ENCODE measurements at places on chromosomes 5 and 9.
A peak's percentile ranks its signal among the peaks of the same experiment; 100 is the strongest.

DNA sequence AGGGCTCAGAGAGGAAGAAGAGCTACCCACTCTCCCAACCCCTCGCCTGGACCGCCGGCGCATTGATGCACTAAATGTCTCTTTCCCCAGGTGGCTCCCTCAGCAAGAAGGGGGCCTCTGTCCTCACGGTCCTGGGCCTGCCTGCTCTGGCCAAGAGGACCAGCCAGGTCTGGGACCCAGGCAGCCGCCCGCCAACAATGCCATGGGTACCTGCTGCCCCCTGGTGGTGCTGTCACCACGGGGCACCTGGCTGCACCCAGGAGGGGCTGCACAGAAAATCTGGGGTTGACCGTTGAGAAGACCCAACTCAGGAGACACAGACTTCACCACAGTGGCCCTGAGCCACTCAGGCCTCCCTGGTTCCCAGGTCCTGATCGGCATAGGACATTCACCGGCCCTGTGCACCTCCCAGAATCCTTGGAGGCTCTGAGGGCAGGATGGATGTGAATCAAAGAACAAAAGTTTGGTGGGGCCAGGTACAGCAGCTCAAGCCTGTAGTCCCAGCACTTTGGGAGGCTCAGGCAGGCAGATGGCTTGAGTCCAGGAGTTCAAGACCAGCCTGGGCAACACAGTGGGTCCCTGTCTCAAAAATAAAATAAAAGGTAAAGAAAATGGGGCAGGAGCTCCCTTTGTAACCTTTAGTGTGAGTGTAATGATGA is 2.4 kb upstream of the VAV2 start:
- peak; percentile 71 for DNase-seq

DNA sequence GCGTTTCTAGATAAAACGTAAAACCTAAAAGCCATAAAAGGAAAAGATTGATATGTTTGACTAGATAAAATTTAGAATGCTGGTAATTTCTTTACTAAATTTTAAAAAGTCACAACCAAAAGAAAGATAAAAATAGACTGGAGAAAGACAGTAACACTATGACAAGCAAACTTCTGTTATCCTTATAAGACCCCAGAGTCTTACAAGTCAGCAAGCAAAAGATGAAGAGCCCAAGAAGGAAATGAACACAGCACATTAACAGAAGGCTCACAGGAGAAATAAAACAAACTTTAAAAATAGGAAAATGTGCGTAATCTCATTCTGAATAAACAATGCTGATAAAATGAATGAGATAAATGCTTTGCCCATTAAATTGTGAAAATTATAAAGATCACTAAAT is 29.7 kb downstream of the IL7R start:
- DNase-seq, result no peak

- DNase-seq, result peak; percentile 15
These were observed 11.1 kb upstream of the NRG2 start for GRCh38 chr5:140054086-140054689.

GRCh38 chr5:17114715-17115599 is 102.5 kb upstream of the BASP1 start:
- no peak for DNase-seq

DNA sequence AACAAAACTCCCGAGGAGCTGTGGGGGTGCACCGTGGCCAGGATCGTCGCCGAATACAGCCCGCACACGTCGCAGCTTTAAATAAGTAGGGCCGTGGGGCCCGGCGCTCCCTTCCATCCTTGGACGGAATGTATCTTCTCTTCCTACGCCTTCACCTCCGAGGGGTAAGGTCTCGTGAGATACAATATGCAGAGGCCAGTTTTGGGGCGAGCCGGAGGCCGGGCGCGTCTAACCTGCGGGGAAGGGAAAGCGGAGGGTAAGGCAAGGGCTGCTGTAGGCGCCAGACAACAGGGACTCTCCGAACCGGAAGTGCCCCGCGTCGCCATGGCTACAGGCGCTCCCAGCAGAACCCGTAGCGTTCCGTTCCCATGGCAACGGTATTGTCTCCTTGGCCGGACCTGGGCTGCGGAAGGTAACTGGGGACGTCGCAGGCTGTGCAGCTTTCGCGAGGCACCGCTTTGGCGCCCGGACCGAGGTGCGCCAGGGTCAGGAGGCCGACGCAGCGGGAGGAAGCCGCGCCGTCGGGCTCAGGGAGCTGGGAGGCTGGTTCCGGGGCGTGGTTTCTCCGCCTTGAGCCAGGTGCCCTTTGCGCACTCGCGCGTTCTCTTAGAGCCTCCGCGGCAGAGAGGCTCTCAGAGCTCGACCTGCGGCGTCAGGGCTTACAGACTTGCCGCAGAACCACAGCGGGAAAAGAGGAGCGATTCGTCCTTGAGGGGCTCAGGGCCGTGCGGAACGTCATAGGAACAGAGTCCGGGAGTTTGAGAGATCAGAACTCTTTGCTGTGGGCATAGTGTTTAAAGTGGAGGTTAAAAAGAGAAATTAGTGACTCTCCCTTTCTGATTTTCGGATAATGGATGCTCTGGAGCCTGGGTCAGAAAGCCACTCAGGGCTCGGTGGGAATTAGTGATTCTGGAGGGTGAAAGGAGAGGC is at the start of gene TTC23L:
Gene TTC23L, plus strand, starts transcription at position 380 of the 930 bp plus-strand sequence. CDS start 1,508 bp downstream, outside the sequence.
- peak; percentile 84 for DNase-seq

- no peak for DNase-seq
These were observed 33.1 kb upstream of the MVB12B start for GRCh38 chr9:126293522-126293889.

DNA sequence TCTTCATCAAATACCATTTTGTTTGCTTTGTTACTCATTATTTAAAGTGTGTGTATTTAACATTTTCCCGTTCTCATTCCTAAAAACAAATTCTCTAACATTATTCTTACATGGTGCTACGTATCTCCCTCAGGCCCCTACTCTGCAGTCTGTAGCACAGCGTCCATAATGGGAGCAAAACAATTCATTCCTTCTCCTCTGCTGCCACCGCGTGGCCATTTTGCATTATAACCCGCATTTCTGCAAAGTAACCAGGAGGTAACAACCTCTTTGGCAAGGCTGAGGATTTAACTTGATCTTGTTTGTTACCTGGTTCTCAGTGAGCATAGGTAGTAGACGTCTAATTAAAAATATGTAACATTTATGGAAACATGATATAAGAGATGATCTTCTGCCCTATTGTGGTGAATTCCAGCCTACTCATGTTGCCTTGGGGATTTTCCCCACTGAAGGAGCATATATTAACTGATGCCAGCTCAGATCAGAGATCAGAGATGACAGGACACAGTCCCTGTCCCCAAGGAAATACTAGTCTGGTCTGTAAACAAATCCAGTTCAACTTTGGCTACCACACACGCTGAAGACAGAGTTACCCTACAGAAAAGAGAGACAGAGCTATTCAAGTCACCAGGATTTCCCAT is 10.5 kb downstream of the OR1K1 start:
- peak; percentile 85 for DNase-seq

DNA sequence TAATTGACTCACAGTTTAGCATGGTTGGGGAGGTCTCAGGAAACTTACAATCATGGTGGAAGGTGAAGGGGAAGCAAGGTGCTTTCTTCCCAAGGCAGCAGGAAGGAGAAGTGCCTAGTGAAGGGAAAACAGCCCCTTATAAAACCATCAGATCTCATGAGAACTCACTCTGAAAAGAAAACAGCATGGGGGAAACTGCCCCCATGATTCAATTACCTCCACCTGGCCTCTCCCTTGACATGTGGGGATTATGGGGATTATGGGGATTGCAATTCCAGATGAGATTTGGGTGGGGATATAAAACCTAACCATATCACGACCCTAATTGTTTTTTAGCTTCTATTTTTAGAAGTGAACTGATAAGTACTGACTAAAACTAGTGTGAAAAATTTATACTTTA is 1377.5 kb upstream of the DMAC1 start:
- no peak for DNase-seq

GRCh38 chr9:127463911-127464310 is 12.6 kb downstream of the LRSAM1 start:
- DNase-seq, result peak; percentile 50

DNA sequence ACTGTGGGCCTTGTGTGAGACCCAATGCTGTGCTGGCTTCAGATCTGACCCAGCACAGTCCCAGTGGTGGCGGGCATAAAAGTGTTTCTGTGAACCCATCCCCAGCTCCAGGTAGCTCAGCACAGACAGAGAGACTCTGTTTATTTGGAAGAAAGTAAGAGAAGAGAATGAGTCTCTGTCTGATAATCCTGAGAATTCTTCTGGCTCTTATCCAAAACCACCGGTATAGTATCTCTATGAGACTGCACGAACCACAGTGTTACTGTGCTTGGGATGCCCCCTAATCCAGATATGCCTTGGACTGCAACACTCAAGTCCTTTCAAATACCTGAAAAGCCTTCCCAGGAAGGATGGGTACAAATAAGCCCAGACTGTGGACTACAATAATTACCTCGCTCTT is 1660.8 kb upstream of the ACO1 start:
- no peak for DNase-seq

- no peak for DNase-seq
These were observed 10.3 kb downstream of the GOLPH3 start for GRCh38 chr5:32163785-32164184.

DNA sequence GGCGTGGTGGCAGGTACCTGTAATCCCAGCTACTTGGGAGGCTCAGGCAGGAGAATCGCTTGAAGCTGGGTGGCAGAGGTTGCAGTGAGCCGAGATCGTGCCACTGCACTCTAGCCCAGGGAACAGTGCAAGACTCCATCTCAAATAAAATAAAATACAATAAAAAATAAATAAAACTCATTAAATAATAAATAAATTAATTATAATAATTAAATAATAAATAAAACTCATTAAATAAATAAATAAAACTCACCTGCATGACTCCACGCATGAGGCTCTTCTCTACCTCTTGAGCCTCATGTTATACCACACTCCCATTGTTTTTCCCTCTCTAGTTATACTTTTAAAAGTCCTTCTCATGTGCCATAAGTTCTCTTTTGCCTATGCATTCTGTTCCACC is 995.4 kb downstream of the MAT2B start:
- DNase-seq, result no peak

GRCh38 chr5:135745897-135746500 is 88.5 kb upstream of the SLC25A48 start:
- no peak for DNase-seq

DNA sequence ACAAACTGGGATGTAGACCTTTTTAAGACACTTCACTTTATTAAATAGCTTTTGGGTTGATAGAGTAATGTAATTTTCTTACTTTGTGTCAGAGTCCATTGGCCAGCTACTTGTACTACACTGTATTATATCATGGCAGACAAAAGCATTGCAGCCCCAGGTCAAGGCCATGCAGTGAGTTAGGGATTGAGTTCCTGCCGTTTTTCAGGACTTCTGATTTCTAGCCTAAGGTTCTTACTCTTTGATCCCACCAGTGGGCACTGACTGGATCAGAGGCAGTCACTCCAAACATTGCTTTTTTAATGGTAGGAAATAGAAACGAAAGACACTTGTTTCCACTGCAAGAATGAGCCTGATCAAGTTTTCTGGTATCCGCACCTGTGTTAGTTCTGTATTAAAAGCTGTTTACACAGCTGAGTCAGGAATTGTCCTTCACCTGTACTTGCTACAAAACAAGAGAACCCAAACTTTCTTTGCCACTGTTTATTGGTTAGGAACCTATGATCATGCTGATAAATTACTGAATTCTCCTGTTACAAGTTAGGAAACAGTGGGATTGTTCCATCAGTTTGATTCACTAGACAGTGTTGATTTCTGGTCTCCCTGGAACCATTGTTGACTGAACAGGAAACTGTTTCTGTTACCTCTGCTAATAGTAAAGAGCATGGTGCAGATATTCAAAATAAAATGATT is 22.1 kb downstream of the LRRC70 start:
- no peak for DNase-seq

GRCh38 chr5:1974501-1975405 is 92.0 kb upstream of the IRX4 start:
- no peak for DNase-seq

- no peak for DNase-seq
These were observed 1094.9 kb upstream of the C9orf72 start for GRCh38 chr9:28668158-28668557.

DNA sequence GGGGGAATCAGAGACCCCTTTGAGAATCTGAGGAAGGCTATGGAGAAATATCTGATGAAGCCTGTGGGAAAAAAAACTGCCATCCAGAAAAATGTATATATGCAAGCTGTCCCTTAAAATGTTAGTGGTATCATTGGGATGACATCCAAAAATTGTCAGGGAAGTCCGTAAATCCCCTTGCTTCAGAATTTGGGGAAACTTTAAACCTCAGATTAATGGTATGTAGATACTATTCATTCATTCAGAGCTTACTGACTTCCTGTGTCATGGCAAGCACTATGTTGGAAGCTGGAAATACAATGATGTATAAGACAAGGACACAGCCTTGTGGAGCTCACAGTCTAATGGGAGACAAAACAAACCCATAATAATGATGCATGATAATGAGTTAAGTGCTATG is 10.9 kb upstream of the MOB3B start:
- DNase-seq, result peak; percentile 48

DNA sequence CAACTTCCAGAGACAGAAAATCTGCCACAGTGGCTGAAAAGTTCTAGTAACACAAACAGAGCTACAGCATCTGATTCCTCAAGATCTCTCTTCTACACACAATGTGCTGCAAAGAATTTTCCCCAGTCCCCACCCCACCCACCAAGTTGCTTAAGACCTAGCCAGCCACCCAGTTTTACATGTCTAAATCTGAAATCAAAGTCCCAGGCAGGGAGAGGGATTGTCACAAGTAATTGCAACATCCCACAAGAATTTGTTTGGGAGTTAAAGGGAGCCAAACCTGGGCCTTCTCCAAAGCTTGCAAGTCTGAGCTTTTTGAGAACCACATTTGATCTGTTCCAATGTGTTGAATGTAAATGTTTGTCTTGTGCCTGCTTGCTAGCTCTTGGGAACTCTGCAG is 15.5 kb downstream of the IGIP start:
- DNase-seq, result peak; percentile 49

GRCh38 chr5:181260720-181261319 is at the start of gene TRIM52:
Gene TRIM52, minus strand, starts transcription at chr5:181261143. Its CDS starts 330 bp downstream, at chr5:181260813.
- peak; percentile 88 for DNase-seq

- no peak for DNase-seq
These were observed 5.6 kb upstream of the OMD start for GRCh38 chr9:92429836-92430235.

DNA sequence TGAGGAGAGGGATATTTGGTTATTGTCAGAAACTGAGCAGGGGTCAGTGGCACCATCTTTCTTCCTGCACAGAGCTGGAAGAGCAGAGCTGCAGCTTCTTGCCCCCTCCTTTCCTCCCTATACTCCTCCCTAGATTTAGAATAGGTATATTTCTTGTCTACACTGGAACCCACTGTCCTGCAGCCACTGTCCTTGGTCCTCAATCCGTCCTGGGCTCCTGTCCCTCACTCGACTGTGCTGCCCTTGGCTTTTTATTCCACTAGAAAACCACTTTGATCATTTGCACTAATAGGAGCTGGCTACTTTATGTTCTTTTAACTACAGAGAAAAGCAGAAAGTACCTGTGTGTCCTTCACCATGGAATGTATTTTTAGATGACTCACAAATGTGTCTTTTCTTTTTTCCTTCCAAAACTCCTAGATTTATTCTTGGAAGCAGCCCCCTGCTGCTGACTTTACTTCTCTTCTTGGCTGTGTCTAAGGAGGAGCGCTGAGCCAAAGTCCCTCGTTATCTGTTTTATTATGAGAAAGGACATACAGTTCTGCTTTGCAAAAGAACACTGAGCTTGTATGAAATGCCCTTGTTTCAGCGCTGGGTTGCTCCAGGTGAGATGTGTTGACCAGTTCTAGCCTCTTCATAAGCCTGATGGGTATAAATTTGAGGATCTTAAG is 150.9 kb downstream of the SEMA6A start:
- no peak for DNase-seq
